ENCODE measurements at places on chromosomes 11 and 22.
A peak's percentile ranks its signal among the peaks of the same experiment; 100 is the strongest.

GRCh38 chr11:70559516-70559915, 161.2 kb downstream of the CTTN start:
- DNase-seq: no peak

DNA sequence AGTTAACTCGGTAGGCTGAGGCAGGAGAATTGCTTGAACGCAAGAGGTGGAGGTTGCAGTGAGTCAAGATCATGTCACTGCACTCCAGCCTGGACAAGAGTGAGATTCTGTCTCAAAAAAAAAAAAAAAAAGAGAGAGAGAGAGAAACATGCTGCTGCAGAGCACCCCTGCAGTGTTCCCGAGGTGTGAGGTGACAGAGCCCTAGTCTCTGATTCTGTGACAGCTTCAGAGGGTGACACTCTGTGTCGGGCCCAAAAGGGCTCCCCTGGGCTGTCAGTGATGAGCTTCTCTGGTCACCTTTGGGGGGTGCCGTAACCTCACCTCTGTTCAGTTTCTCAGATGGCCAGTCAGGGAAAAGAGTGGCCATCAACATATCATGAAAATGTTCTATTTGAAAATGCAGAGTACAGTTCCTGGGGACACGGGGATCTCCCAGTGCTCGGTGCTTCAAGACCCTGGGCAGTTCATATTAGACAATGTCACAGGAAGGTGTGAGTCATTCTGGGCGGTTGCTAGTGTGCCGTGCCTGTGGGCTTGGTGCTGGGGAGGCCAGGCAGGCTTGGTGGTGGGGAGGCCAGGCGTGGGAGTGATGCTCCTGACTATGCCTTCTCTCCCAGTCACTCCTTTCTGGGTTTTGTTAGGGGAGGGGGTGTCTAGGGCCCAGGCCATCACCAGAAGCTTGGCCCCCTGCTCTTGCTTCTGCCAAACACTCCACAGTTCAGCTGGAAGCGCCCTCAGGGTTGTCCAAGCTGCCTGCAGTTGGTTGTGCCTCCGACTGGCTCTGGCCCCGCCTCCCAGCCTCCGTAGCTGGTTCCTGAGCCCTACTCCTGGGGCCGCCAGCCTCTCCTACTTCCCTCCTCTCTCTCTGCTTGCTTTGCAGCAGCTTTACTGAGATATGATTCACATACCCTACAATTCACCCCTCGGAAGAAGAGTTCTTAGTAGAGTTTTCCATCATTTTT, 52.5 kb upstream of the CLDN5 start:
- DNase-seq: no peak

DNA sequence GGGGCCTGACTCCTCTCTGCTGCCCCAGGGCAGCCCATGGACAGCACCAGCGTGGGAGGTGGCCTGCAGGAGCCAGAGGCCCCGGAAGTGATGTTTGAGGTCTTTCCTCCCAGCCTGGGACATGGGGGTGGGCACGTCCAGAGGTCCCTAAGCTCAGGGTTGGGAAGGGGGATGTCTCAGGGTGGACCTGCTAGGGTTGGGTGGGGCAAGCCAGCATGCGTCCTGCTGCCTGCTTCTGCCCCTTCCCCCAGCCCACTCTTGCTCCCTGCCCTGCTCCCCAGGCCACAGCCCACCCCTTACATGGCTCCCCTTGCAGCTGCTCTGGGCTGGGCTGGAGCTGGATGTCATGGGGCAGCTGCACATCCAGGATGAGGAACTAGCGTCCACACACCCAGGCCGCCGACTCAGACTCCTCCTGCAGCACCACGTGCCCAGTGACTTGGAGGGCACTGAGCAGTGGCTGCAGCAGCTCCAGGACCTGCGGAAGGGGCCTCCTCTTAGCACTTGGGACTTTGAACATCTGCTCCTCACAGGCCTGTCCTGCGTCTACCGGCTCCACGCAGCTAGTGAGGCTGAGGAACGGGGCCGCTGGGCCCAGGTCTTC, 1.3 kb downstream of the FAM180B start:
- no peak for DNase-seq

DNA sequence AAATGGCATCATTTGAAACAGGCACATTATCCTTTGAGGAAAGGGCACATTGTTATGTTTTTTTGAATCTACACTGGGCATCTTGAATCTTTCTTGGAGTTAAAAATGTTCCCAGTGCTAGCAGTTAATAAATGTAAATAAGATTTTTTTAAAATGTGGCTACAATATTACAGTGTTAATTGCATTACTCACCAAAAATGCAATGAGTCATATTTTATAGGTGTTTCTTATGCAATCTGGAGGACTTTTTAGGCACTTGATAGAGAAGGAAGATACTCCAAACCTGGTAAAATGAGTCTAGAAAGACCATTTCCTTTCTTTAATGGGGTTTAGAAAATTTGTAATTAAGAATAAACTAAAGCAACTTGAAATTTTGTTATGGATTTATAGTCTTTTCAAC, 238.0 kb downstream of the METTL15 start:
- DNase-seq: no peak

- DNase-seq: no peak
Observed at GRCh38 chr22:47957649-47958048, 1195.2 kb downstream of the TBC1D22A start.

DNA sequence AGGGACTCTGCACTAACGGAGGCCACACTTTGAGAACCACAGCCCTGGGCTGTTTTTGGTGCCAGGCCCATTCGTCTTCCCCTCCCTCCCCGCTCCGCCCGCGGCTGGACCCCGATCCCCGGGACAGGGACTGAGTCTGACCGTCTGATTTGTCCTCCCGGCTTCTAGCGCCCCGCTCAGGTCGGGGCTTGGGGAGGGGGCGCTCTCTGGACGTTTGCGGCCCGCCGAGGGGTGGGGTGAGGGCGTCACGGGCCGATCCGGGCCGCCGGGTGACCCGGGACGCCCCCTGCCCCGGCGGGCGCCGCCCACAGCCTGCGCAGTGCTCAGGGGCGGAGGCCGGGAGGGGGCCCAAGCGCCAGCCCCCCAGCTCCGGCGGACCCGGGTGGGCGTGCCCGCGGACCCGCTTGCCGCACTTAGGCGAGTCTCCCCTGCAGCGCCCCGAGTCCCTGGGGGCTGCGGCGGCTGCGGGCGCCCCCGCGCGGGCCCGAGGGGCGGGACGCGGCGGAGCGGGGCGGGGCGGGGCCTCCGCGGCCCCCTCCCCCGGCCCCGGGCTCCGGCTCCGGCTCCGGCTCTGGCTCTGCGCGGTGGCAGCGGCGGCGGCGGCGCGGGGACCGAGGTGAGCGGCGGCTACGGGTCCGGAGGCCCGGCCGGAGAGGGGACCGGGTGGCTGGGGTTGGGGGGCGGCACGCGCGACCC, 33.7 kb upstream of the PRR5 start:
- DNase-seq: peak; percentile 56

DNA sequence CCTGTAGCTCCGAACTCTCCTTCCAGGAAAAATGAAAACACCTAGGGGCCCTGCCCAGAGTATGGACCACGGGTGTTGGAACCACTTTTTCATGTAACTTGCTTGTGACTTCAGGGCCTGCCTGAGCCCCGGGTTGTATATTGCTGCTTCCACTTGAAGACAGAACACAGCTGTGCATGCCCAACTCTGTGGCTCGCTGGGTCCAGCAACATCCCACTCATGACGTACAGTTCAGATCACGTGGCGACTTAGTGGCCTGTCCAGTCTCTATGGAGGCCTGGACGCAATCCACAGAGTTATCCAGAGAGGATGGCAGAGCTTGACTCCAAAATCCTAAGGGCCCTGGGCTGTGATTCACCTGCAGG, 6.8 kb downstream of the C11orf21 start:
- no peak for DNase-seq

GRCh38 chr11:108662700-108663099, 2.2 kb upstream of the DDX10 start:
- DNase-seq: no peak

GRCh38 chr11:71418643-71419042, 29.6 kb downstream of the DHCR7 start:
- no peak for DNase-seq

- no peak for DNase-seq
Observed at GRCh38 chr11:16373768-16374167, 17.4 kb upstream of the SOX6 start.

DNA sequence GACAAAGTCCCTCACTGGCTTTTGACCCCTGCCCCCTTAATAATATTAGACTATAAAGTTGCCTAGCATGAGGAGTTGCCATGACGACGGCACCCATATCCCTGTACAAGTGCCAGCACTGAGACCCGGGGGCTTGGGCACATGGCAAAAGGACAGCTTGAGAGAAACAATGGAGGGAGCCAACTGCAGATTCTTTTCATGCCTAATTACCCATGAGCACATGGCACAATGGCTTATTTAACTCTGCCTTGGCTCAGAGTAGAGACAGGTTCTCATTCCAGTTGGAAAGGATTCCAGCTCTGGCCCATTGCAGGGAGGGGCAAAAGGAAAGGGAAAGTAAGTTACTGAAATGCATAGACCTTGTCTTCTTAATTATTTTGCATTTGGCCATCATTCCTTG, 261.2 kb upstream of the UBASH3B start:
- DNase-seq: no peak

- DNase-seq: no peak
Observed at GRCh38 chr22:39960791-39961746, 872 bp downstream of the TMA7B start.

- no peak for DNase-seq
Observed at GRCh38 chr22:25643232-25644000, 78.9 kb downstream of the GRK3 start.

GRCh38 chr11:69377029-69377952, 83.3 kb downstream of the MYEOV start:
- no peak for DNase-seq

DNA sequence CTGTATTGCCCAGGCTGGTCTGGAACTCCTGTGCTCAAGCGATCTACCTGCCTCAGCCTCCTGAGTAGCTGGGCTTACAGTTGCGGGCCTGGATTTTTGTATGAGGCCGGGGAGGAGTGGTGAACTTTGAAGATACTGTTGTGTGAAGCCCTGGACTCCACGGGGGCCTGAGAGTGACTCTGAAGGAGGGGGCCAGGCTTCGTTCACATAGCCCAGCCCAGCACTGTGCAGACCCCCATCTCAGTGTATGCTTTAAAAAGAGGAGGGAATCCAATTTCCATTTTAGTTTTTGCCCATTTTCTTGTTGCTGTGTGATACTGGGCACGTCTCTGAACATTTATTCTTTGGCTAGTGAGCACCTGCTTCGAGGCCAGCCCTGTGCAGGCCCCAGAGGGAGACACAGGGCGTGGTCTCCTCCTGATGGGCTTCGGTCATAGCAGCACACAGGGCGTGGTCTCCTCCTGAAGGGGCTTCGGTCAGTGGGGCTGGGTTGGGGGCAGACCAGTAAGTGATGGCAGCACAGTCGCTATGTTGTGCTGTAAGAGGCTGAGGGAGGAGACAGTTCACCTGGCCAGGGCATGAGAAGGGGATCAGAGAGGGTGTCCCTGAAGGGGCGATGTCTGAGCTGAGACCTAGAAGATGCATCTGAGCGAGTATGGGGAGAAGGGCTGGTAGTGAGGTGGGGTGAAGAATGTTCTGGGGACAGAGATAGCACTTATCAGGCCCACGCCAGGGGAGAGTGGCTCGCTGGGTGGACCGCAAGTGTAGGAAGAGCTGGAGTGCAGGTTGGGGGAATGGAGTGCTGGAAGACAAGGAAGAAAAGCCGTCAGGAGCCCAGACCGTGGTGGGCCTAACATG, 14.0 kb downstream of the SAMM50 start:
- DNase-seq: no peak

DNA sequence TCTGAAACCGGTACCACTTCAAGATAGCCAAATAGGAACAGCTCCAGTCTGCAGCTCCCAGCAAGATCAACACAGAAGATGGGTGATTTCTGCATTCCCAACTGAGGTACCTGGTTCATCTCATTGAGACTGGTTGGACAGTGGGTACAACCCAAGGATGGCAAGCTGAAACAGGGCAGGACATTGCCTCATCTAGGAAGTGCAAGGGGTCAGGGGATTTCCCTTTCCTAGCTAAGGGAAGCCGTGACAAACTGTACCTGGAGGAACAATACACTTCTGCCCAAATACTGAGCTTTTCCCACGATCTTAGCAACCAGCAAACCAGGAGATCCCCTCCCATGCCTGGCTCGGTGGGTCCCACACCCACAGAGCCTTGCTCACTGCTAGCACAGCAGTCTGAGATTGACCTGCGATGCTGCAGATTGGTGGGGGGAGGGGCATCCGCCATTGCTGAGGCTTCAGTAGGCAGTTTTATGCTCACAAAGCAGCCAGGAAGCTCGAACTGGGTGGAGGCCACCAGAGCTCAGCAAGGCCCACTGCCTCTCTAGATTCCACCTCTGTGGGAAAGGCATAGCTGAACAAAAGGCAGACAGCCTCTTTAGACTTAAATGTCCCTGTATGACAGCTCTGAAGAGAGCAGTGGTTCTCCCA, 59.9 kb upstream of the C11orf58 start:
- DNase-seq: no peak

- no peak for DNase-seq
Observed at GRCh38 chr11:134436781-134437180, 24.7 kb upstream of the B3GAT1 start.

DNA sequence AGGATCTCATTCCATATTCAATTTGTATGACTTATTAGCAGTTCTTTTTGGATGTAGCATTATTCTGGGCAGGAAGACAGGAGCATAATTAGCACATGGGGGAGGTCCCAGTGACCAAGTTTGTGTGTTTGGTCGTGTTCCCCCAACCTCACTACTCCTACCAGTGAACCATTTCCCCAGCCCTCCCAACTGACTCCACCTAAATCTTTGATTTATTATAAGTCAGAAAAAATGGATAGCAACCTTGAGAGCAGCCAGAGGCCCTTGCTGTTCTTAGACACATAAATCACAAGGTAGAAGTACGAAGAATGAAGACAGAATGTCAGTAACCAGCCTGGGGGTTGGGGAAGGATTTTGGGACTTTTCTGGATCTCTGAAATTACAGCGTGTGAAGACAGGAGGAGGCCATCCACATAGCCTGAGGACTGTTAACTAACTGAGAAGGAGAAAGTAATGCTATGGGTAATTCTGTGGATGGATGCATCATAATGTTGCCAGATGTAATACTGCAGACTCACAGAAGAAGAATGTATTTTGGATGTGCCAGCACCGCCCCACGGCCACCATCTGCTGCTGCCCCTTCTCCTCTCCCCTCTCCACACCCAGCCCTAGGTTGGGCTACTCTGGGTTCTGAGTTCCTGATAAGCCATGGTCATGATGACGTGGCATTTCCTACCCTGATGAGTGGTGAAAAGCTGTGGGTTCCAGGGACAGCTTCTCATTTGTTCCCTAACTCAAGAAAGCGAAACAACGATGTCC, 124.3 kb upstream of the TTC12 start:
- no peak for DNase-seq

DNA sequence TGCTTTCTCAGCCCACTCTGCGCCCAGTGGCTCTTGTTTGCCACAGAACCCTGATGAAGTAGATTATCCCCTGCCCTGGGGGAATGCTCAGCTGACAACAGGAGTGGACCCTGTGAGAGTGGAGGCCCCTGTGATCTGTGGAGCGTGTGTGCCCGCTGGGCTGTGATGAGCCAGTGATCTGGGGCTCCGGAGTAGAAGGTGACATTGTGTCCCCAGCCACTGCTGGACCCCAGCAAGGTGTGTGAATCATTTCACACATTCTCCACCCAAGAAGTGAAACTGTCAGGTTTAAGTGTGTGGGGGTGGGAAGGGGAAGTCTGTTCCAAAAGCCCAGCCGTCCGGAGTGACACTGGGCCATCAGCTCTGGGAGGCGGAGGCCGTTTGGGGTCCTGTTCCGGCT, 33.1 kb upstream of the GRAMD4 start:
- DNase-seq: no peak

- no peak for DNase-seq
Observed at GRCh38 chr11:58965246-58965985, 26.1 kb downstream of the GLYATL1 start.
